Urothelium cell line (cell line): ENCODE measurements at places on chromosomes 2 and 18.

DNA sequence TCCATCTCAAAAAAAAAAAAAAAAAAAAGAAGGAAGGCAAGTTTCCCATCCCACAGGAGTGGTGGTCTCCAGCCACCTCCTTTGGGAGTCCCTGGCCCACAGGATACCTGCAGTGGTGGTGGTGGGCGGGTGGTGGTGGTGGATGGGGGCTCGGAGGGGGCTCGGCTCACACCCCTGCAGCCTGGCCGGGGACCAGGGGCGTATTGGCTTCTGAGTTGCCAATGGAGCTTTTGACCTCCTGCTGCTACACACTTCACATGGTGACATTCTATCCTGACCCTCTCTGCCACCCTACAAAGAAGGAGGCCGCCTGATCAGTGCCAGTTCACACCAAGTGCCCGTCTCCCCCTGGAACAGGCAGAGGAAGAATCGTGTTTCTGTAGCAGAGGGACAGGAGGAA, 119.6 kb downstream of the NFATC1 start:
- DNase-seq = no peak

- DNase-seq = no peak
These were observed 39.2 kb upstream of the RNU4ATAC start for GRCh38 chr2:121491518-121491917.

DNA sequence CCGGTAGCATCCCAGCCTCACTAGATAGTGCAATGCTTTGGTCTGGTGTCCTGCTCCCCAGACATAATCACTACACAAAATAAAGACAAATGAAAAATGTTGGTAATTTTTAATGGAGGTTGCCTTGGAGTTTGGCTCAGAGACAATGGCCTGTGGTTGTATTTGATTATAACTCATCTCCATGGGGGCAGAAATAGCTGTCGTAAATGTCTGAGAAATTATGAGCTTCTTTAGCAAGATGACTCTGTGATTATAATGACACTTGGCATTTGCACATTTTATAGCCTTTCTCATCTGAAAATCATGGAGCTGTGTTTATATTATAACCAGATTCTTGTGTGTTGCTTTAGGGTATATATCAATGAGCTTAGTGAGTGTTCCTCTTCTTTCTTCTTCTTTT, 1779.7 kb upstream of the CELF4 start:
- DNase-seq = no peak

DNA sequence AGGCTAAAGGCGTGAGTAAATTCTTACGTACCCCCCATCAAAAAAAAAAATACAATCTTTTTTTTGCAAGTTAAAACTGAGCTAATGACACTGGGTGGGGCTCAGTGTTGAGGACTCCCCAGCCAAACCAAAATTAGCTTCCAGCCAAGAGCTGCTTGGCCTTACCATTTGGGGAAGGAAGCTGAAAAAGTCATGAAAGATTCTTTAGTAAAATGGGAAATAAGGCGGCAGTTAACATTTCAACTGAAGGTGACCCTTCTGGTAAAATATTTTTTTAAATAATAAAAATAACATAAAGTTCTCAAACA, 16.4 kb downstream of the SMAD7 start:
- no peak for DNase-seq
